ENCODE measurements at places on chromosomes 1 and 21. TPM values are rescaled to one million over a fixed set of nuclear protein-coding genes. Genes with fewer than 3 reads are reported as not detected.
A peak's percentile ranks its signal among the peaks of the same experiment; 100 is the strongest.

Gene TACSTD2
- total RNA-seq, result 0.79 TPM

Gene DMBX1
- total RNA-seq, result not detected

Gene SLC35E2B
- 66.4 TPM for total RNA-seq

Gene GNG4
- 0.37 TPM for total RNA-seq

Gene GPR61
- not detected for total RNA-seq

Gene S100A7A
- total RNA-seq, result not detected

- H3K4me3 ChIP-seq, result no peak overlapping the region
- no peaks in the 10 kb centered on the region for H3K27me3 ChIP-seq
- H3K36me3 ChIP-seq, result no peaks in the 10 kb centered on the region
Measured at GRCh38 chr1:167687919-167688519, 33.8 kb upstream of the MPZL1 start.

DNA sequence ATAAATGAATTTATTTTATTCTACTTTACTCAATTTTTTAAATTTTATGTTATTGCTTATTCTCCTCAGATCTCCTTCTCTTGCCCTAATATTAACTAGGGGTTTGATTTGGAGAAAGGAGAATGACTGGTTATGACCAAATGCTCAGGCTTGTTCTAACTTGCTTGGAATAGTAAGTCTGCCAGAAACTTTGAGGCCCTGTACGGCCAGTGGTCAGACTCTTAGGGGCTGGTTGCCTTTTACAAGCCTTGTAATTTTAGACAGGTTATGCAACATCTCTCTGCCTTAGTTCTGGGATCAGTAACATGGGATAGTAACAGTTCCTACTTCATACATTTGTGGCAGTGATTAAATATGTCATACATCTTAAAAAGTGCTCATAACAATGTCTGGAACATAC, 279.5 kb downstream of the DUSP10 start:
- H3K36me3 ChIP-seq, result no peaks in the 10 kb centered on the region
- no peaks in the 10 kb centered on the region for H3K27me3 ChIP-seq
- no peaks in the 10 kb centered on the region for H3K4me1 ChIP-seq
- no peak overlapping the region for H3K4me3 ChIP-seq

DNA sequence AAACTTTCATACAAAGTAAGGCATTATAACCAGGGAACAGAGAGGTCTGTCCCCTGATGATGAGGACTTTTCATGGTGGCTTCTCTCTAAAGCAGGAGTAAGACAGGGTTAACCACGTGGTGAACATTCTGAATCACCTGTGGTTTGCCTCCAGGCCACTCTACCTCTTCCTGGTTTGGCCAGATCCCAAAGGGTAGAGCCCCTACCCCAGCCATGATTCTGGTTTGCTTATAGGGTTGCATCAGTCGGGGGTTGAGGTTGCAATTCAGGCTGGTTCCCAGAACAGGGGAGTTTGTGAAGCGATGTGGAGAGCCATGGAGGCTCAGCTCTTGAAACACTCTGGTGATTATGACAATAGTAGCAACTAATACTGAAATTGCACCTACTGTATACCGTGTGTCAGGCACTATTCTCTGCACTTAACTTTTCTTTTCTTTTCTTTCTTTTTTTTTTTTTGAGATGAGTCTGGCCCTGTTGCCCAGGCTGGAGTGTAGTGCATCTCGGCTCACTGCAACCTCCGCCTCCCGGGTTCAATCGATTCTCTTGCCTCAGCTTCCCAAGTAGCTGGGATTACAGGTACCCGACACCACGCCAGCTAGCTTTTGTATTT, 8.3 kb downstream of the CNR2 start:
- peaks cover 35% of the 10 kb centered on the region for H3K27me3 ChIP-seq
- peaks cover 6% of the 10 kb centered on the region for H3K4me1 ChIP-seq
- no peak for DNase-seq
- H3K4me3 ChIP-seq, result no peak overlapping the region

DNA sequence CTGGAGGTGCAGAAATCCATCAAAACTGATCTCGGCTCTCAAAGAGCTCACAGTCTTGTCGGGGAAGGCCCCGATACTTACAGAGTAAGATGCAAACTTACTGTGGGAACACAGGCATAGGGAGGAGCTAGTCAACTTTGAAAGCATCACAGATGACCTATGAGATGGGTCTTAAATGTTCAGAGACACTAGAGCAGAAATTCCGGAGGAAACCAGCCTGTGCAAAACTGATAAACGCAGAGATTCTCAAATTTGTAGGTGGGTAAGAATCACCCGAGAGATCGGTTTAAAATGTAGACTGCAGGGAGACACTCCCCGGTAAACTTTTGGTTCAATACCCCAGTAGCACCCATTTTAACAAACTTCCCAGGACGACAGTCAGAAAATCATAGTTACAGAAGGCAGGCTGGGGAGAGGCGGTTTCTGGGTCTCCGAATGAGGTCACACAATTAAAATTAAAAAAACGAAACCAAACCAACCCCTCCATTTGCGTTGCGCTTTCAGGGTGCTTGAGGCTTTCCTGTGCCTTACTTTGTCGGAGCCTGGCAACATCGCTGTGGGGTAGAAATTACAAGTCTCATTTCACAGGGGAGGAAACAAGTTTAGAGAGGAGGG, 755 bp upstream of the THRAP3 start:
- H3K36me3 ChIP-seq, result no peaks in the 10 kb centered on the region
- peak overlapping the region; percentile 99 for H3K27ac ChIP-seq
- peaks cover 13% of the 10 kb centered on the region for H3K4me1 ChIP-seq
- H3K27me3 ChIP-seq, result no peaks in the 10 kb centered on the region
- DNase-seq, result peak; percentile 21

- DNase-seq, result no peak
- H3K27ac ChIP-seq, result no peak overlapping the region
- H3K4me1 ChIP-seq, result no peaks in the 10 kb centered on the region
- no peak overlapping the region for H3K4me3 ChIP-seq
- H3K36me3 ChIP-seq, result no peaks in the 10 kb centered on the region
Measured at GRCh38 chr21:14306126-14306907, 76.6 kb downstream of the HSPA13 start.

DNA sequence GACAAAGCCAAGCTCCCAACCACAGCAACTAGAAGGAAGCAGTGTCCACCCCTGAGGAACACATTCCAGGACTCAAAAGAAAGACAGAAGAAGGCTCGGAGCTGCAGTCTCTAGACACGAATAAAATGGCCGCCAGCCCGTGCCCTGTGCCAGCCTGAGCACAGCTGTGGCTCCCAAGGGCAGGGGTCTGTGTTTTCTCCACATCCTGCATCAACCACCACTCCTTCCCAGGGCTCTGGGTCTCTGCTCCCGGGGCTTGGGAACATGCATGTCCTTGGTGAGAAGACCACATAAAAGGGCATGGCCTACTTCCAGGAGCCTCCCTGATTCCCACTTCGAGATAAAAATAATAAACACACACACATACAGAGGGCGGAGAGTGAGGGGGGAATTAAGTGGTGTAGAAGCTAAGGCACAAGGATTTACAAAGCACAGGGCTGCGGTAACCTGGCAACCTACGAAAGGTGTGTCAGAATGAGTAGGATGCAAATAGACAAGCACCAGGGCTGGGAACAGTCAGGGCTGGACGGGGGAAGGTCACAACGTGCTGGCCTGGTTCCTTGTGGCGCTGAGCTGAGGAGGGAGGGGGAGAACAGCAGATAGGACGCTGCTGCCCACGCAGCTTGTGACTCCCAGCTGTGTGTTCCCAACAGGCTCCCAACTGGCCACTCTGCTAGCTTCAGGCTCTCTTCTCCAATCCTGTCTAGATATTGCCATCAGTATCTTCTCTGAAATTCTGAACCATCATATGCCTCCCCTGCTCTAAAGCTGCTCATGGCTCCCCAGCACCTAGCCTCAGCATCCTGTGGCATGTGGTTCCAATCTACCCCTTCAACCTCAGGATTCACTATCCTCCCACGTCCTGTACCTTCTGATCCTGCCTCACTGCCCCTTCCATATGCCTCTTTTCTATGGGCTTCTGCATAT, 72.5 kb downstream of the CD34 start:
- H3K36me3 ChIP-seq, result no peaks in the 10 kb centered on the region
- H3K4me3 ChIP-seq, result no peak overlapping the region
- peaks cover 5% of the 10 kb centered on the region for H3K4me1 ChIP-seq
- peak overlapping the region; percentile 42 for H3K27ac ChIP-seq
- H3K27me3 ChIP-seq, result no peaks in the 10 kb centered on the region
- DNase-seq, result no peak

GRCh38 chr1:42926235-42926878, 32.3 kb downstream of the SLC2A1 start:
- H3K27ac ChIP-seq, result no peak overlapping the region
- no peaks in the 10 kb centered on the region for H3K27me3 ChIP-seq
- DNase-seq, result no peak
- H3K4me1 ChIP-seq, result peaks cover 10% of the 10 kb centered on the region
- H3K4me3 ChIP-seq, result no peak overlapping the region

- H3K4me1 ChIP-seq, result no peaks in the 10 kb centered on the region
- peaks cover 20% of the 10 kb centered on the region for H3K27me3 ChIP-seq
- no peak overlapping the region for H3K4me3 ChIP-seq
- H3K27ac ChIP-seq, result no peak overlapping the region
Measured at GRCh38 chr1:101244842-101245241, 8.0 kb downstream of the S1PR1 start.

- H3K36me3 ChIP-seq, result no peaks in the 10 kb centered on the region
- DNase-seq, result peak; percentile 77
- H3K4me1 ChIP-seq, result peaks cover 8% of the 10 kb centered on the region
- H3K4me3 ChIP-seq, result peak within 1 kb of the TSS; percentile 70
Measured at GRCh38 chr1:156295391-156295947, at the start of gene GLMP. GLMP (minus strand) TSS chr1:156295679; CDS start chr1:156295645, 34 bp downstream.

DNA sequence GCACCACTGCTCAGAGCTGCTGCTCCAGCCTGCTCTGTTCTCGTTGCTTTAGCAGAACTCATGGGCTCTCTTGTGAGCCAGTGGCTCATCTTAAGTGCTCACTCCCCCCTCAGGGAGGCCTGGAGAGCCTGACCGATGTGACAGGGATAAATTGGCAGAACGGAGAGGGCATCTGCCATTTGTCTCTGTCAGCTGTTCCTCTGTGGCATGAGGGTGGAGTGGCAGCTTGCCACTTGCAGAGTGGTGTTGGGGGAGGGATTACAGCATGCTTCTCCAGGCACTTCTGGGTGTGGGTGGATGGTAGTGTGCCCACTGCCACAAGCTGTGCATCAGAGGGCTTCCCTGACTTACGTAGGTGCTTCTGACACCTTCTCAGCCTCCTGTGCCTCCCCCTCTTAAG, 229.5 kb downstream of the PAPPA2 start:
- H3K4me1 ChIP-seq, result peaks cover 2% of the 10 kb centered on the region
- peak overlapping the region; percentile 56 for H3K27ac ChIP-seq
- H3K36me3 ChIP-seq, result no peaks in the 10 kb centered on the region
- no peaks in the 10 kb centered on the region for H3K27me3 ChIP-seq

- no peaks in the 10 kb centered on the region for H3K36me3 ChIP-seq
- H3K27ac ChIP-seq, result no peak overlapping the region
- no peak overlapping the region for H3K4me3 ChIP-seq
- H3K27me3 ChIP-seq, result no peaks in the 10 kb centered on the region
- DNase-seq, result no peak
Measured at GRCh38 chr21:30209601-30210000, 6.3 kb downstream of the CLDN8 start.

- no peak overlapping the region for H3K27ac ChIP-seq
- no peak for DNase-seq
- no peak overlapping the region for H3K4me3 ChIP-seq
- H3K27me3 ChIP-seq, result no peaks in the 10 kb centered on the region
Measured at GRCh38 chr21:33246963-33247362, 17.2 kb downstream of the IFNAR2 start.

DNA sequence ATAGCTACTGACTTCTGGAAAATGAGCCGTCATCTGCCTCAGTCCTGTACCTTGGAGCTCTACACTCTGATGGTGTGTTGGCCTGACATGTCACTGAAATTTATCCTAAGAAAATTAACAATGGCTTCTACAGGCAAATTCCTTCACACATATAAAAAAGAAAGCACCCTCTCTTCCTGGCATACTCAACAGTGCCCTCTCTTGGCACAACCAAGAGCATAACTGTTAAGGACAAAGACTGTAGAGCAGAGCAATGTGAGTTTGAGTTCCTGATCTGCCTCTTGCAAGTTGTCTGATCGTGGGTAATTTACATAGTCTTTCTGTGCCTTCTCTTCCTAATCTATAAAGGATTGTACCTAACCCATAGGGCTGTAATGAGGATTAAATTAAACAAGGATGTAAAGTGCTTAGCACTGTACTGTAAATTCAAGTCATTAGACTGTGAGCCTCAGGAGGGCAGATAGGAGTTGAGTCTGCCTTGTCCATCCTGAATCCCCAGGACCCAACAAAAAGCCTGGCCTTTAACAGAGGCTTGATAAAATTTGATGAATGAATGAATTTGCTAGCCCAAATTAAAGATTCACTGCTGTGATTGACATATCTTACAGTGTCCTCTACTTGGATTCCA, 83.5 kb downstream of the SYF2 start:
- H3K4me3 ChIP-seq, result no peak overlapping the region
- H3K4me1 ChIP-seq, result no peaks in the 10 kb centered on the region
- no peak overlapping the region for H3K27ac ChIP-seq
- H3K27me3 ChIP-seq, result peaks cover 4% of the 10 kb centered on the region

Gene S100A2
- not detected for total RNA-seq

Gene SLC5A9
- 15.2 TPM for total RNA-seq

Gene FCER1G
- total RNA-seq, result 194 TPM

Gene FCMR
- total RNA-seq, result 1.00 TPM

GRCh38 chr21:44767834-44768831, 33.5 kb downstream of the UBE2G2 start:
- no peaks in the 10 kb centered on the region for H3K27me3 ChIP-seq
- H3K4me3 ChIP-seq, result no peak overlapping the region
- H3K36me3 ChIP-seq, result peaks cover 16% of the 10 kb centered on the region

Gene LRRC8B
- total RNA-seq, result 10.3 TPM

DNA sequence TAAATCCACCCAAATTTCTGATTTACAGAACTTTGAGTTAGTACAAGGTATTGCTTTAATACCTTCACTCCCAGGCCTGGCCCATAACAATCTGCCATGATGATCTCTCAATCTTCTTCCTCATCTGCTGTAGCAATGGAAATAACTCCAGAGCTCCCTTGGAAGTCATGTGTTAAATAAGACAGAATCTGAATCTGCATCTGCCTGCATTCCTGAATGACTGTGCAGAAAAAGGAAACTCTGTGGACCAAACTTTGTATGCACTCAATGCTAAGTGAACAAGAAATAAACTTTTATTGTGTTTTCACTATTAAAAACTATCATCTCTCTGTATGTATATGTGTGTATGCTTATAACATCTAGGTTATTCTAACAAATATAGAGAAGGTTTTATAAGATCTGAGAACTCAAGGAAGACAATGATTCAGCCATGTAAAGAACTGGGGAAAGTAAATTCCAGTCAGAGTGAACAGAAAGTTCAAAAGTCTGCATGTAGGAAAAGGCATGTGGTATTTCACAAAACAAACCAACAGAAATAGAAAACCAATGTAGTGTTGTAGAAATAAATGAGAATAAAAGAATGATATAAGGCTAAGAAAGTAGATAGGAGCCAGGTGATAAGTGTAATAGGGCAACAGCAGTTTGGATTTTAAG, 390.2 kb downstream of the USH2A start:
- no peaks in the 10 kb centered on the region for H3K4me1 ChIP-seq
- no peak for DNase-seq
- H3K36me3 ChIP-seq, result no peaks in the 10 kb centered on the region
- H3K27me3 ChIP-seq, result no peaks in the 10 kb centered on the region
- H3K4me3 ChIP-seq, result no peak overlapping the region

Gene AMY1A
- total RNA-seq, result not detected

All from transverse colon (tissue), 4 donors.